ENCODE measurements at places on chromosomes 6 and 20.

- no peak for DNase-seq
Measured at GRCh38 chr20:9137001-9137400, 68.1 kb downstream of the PLCB4 start.

DNA sequence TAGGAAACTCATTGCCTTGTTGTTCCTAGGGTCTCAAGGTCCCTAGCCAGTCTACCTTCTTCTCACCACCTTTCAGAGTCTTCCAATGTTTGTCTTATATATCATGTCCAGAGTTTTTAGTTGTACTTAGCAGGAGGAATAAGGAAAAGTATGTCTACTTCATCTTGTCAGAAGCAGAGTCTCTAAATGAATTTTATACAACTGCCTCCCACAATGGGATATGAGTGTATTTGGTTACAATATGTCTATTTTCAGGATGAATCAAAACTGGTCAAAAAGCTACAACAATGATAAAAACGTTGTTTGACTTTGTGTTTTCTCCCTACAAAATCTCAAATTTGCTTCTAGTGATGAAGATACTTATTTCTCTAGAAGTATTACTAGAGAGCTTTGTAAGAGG, 7.0 kb downstream of the GLO1 start:
- no peak for DNase-seq

GRCh38 chr20:54149765-54150264, 24.0 kb downstream of the CYP24A1 start:
- no peak for DNase-seq

GRCh38 chr20:25339608-25340007, 51.0 kb downstream of the ABHD12 start:
- DNase-seq = no peak

- DNase-seq = no peak
Measured at GRCh38 chr6:63997221-63997620, 361.6 kb downstream of the PHF3 start.

DNA sequence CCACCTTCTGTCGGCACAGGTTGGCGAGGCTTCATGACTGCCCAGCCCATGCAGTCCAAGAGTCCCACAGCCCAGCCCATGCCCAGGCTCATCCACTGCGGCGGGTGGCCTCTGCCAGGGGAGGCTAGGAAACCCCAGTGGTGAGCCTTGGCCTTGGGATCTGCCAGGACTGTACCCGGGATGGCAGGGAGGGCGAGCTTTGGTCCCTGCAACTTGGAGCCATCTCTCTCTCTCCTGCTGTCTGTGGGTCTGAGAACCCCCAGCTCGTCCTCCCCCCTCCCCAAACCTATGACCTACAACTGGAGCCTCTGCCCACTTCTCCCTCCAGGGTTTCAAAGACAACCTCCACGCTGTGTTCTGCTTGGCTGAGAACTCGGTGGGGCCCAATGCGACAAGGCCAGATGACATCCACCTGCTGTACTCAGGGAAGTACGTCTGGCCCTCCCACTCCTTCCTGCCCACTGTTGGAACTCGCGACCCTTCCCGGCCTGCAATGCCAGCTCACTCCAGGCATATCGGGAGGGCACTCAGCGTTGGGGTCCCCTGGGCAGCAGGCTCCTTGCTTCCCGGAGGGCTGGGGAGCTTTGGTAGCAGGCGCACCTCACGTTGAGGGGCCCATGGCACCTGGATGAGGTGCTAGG, 19.7 kb downstream of the NPEPL1 start:
- DNase-seq = no peak

DNA sequence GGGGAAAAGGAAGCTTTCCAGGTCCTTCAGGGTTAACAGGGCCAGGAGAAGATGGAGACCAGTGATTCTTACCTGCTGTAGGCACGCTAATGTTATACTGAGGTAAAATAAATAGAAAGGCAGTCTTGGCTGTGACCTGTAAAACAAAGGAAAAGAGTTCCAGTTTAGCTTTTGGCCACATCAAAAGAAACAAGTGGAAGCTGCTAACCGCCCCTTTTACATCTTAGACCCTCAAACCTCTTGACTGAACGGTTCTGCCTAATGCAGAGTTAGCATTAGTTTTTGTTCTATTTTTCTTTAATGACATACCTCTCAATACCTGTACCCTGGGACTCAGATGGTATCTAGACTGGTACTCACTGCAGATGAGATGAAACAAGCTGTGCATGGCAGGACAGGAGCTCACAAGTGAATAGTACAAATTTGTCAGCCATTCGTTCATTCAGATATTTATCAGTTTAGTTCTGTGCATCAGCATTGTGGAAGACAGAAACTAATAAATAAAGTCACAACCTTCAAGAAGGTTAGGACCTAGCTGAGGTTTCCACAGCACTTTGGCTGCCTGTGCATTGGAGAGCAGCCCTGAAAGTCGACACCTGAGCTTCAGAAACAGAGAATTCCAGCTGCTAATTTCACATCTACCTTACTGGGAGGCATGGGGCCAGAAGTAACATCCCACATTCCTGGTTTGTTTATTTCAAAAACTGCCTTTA, 41.0 kb downstream of the TRAM2 start:
- DNase-seq = no peak

DNA sequence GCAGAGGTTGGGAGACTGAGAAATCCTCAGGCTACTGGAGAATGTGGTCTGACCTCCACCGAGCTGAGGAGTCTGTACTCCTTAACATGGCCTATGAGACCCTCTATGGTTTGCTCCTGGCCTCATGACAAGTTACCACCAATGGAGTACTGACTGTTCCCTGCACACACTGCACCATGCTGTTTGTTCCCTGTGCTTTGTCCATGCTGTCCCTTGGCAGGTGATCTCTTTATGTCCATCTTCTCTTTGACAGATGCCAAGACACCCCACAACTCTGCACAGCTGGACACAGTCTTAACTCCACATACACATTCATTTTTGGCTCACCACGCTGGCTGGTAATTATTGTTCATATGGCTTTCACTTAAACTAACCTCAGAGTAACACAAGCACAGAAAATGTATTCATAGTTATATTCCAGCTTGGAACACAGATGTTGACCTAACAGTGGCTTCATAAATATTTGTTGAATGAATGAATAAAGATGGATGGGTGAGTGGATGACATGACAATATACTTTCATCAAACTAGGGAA, 258.0 kb downstream of the ATXN1 start:
- no peak for DNase-seq

GRCh38 chr20:18250217-18250616, 38.1 kb upstream of the ZNF133 start:
- DNase-seq = no peak

DNA sequence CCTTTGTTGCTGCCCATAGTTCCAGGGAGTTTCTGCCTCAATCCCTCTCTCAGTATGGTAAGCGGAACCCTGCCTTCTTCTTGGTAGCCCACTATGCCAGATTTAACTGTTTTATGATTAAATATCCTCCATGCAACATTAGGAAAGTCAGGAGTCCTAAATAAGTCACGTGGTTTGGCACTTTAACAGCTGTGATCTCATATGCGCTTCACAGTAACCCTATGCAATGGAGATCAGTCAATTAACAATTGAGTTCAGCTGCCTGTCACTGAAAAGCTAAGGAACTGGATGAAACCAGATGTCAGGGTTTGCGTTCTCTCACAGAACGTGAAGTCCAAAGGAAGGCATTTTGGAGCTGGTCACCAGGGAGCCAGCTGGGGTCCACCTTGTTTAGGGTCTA, 81.6 kb downstream of the PSMB1 start:
- no peak for DNase-seq

GRCh38 chr6:155314773-155315515, 660 bp upstream of the TFB1M start:
- DNase-seq = peak; percentile 91

DNA sequence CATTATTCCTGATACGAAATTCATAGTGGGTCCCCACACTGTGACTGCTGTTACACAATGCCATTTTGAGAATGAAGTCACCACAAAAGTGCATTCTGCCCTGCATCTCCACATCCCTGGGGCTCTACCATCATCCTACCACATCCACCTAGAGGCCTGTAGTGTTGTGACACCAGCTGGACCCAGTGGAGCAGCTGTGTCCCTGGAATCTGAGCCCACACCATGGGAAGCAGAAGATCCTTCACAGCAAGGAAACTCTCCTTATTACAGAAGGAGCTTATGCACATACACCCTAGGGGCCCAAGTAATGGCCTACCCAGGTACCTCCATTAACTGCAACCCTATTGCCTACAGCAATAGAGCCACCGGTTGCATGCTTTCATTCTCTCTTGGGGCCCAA, 566.6 kb upstream of the EPHA7 start:
- DNase-seq = no peak

GRCh38 chr6:16562498-16562897, 198.8 kb downstream of the ATXN1 start:
- DNase-seq = no peak

DNA sequence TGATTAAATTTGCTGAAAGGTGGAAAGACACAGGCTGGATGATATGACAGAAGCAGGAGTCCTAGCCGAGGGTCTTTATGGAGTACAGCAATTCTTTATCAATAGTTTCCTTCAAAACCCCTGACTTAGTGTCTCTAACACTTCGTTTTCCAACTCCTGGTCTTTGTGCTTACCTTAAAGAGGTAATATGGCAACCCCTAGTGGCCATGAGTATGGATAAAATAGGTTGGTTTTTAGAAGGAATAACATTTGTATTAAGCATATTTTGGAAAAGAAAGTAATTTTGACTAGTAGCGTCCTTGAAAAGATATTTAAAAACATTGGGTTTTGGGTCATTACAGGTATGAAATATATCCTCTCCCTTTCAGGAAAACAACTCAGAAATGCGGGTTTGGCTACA, 51.9 kb downstream of the VGLL2 start:
- peak; percentile 17 for DNase-seq

DNA sequence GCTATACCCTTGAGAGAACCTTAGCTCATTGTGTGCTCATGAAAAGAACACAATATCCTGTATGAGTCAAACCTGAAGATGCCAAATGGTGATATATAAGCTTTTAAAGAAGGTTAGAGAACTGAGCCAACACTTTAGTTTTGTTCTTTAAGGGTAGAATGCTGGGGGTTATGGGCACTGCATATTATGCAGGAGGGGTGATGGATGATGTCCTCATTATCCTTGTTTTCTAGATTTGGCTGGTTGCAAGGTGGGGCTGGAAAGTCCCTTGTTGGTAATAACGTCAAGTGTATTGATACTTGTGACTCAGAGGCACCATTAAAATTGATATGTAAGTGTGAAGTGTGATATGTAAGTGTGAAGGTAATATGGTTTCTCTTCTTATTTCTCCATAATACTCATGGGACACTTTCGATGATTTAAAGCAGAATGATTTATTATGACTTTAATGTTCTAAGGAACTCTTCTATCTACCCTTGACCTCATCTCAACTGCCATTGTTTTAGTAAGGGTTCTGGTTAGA, 113.7 kb upstream of the DTNBP1 start:
- DNase-seq = no peak

DNA sequence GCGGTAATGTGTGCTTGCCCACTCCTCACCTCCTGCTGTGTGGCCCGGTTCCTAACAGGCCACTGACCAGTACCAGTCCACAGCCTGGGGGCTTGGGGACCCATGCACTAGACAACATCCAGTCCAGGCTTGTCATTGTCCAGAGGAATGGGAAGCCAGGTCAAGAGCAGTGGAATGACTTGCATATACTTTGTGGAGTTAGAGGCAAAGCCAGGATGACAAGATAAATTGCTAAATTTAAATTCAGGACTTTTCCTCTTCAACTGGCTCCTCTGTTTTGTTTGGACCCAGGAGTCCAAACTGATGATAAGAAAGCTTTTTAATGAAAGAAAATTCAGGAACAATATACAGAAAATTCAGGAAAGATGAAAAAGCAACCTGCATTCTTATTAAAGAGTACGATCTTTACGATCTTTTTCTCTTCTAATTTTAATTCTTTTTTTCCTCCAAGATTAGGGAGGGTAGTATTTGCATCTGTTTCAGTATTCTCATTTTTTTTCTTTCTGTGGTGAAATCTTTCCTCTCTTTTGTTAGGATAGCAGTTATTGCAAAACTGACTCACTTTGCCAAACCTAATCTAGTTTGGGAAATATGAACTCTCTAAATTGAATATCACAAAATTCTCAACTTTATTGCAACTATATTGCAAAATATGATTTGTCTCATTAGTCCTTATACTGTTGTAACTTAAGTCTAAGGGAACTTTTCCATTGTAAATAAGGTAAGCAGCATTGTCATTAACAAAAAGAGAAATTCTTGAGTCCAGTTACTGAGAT, 48.2 kb downstream of the DCBLD1 start:
- no peak for DNase-seq

DNA sequence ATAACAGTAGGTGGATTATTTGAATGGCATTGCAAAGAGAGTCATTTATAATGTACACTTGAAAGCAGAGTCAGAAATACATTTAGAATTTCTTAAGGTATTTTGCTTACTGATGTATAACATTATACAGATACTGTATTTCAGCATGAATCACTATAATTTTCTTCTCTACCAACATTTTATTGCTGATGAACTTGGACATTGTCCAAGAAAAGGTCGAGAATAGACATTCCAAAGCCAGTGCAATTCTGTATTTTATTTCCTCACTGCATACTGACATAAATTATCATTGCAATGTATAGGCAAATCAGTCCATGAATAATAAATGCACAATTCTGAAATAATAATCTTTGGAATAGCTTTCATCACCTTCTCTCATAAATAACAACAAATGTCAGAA, 1420.0 kb upstream of the EYS start:
- DNase-seq = peak; percentile 18

DNA sequence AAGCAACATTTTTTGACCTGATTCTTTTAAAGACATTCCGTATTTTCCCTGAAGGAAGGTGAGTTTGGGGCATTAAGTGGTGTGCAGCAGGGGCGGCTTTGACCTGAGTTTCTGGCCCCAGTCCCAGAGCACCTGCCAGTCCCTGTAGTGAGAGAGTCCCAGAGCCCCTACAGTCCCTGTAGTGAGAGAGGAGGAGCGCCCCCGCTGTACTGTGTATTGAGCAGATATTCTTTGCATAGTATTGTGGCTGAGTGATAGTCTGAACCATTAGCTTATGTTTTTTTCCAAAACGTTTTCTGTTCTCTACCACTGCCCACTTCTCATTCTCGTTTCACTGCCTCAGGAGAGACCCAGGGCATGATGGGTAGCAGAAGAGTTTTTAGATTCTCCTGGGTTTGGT, 17.2 kb upstream of the SH3BGRL2 start:
- DNase-seq = no peak

DNA sequence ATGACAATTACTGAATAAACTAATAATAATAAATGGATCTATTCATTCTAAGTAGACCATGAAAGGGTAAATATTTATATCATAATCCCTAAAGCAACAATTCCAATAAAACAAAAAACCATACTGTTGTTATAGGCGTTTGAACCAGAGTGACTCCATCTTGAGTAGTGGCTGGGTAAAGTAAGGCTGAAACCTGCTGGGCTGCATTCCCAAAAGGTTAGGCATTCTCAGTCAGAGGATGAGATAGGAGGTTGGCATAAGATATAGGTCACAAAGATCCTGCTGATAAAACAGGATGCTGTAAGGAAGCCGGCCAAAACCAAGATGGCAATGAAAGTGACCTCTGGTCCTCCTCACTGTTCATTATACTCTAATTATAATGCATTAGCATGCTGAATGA, 8.3 kb downstream of the OR2H1 start:
- DNase-seq = no peak

GRCh38 chr6:111541026-111541681, 58.1 kb upstream of the REV3L start:
- peak; percentile 82 for DNase-seq
